ENCODE measurements at places on chromosomes 3 and 15.
A peak's percentile ranks its signal among the peaks of the same experiment; 100 is the strongest.

DNA sequence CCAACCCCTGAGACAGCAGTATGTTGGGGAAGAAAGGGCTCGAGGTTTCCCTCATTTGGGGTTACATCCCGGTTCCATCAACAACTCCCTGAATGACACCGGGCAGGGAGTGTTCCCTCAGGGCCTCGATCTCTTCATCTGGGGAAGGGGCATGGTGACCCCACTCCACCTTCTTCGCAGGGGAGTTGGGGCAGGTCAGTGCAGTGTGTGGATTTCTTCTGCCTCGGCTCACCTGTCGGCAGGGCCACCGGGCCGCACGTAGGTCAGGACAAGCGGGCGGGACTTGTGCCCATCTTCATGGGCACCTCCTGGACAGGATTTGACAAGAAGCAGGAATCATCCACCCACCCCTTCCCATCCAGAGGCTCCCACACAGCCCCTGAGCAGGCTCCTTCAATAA is 17.4 kb downstream of the GRIP2 start:
- DNase-seq, result no peak

GRCh38 chr15:70210528-70210927 is 112.8 kb upstream of the TLE3 start:
- no peak for DNase-seq

DNA sequence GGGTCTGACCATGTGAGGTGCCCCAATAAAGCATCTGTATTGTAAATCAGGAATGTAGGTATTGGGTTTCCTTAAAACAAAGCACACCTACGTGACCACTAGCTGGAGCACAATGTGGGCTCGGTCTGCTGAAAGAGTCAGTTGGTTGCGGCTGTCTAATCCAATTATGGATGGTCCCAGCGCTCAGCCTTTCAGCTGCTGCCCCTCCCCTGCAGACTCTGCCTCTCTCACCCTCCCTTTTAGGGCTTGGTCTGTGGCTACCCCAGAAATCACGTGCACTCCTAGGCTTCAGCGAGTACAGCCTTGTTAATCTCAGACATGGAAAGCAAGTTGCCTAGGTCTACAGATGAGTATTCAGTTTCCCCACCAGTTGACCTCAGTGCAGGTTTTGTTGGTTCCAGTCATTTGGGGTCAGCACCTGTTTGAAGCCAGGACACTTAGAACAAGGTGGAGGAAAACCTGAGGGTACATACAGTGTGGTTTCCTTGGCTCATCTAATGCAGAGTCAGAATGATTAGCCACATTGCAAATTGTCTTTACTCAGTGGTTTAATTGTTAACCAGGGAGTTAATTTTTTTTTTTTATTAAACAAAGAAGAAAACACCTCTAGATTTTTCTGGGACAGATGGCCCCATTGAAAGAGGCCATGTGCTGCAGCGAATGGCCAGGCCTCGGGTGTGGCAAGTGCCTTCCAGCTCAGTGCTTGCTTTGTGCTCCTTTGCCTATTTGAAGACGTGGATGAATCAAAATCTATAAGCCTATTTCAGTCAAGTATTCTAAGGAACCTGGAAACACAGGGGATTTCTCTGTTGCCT is 137.7 kb downstream of the IGF1R start:
- peak; percentile 24 for DNase-seq

DNA sequence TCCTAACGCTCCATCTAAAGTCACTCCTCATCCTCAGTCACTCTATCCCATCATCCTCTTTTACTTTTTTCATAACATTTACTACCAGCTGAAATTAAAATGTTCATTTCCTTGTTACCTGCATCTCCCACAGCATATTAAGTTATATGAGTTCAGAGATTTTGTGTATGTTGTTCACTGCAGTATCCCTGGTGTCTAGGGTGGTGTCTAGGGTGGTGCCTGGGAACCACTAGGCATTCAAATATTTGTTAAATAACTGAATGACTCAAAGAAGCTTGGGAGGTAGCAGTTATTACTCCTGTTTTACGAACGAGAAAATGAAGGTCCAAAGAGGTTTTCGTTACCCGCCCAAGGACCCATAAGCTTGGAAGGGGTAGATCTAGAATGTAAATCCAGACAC is 1.9 kb upstream of the C3orf49 start:
- no peak for DNase-seq

DNA sequence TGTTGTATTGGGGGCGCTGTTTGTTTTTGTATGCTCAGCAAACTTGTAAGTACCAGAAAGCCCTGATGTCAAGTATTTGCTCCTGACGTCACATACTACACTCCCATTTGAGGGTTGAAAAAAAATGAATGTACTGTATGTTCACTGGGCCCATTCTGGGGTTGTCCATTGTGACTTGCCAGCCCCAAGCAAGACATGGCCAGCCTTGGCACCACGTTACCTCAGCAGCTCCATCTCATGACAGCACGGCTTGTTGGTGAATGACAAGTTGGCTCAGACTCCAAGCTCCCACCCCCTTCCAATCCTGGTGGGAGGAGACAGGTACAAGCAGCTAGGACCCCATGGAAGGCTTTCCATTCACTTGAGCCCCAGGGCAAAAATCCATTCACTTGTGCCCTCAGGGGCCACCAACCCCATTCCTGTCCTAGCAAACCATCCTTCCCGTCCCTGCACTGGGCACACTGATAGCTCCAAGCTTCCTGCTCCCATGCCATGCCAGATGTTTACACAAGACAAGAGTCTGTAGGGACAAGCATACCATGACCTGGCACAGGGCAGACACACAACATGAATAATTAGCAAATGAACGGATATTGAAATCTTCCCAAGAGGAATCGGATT is 1.6 kb downstream of the PHGR1 start:
- DNase-seq, result no peak

- no peak for DNase-seq
These were observed 55.4 kb downstream of the EOMES start for GRCh38 chr3:27666708-27667107.

- no peak for DNase-seq
These were observed 13.5 kb downstream of the TARS3 start for GRCh38 chr15:101710806-101711205.

GRCh38 chr3:141050576-141051442 is at the start of gene SPSB4:
Gene SPSB4, plus strand, starts transcription at chr3:141051347. Its CDS starts 14,758 bp downstream, at chr3:141066105.
- peak; percentile 28 for DNase-seq

GRCh38 chr3:185152410-185153170 is at the start of gene C3orf70:
Gene C3orf70, minus strand, starts transcription at chr3:185153060. Its CDS starts 237 bp downstream, at chr3:185152823.
- peak; percentile 13 for DNase-seq

- no peak for DNase-seq
These were observed 74.4 kb upstream of the SCN10A start for GRCh38 chr3:38890426-38890825.

DNA sequence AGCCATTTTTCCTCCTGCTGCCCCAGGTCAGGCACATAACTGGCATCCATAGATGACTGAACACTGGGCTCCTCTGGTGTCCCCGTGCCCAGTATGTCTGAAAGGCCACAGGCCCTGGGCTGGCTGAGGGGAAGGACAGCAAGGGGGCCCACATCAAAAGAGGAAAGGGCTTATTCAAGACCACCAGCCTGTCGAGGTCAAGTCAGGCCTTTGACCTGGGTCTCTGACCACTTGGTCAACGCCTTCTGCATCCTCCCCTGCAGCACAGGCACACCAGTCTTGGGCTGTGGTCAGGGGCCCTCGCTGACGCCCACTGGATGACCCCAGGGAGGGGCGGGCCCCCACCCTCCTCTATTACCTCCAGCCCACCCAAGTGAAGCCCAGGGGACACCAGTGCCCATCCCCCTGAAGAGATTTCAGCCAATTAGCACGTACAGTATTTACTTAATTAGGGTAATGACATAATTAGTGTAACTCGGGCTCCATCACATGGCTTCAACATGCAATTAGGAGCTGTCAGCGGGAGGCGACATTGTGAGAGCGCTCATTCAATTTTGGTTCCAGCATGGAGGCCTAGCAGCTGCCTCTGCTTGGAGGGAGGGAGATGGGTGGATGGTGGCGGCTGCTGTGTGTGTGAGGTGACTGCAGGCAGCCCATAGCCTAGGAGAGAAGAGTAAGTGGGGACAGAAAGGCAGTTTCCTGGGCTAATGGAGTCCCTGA is 13.5 kb upstream of the DNAH1 start:
- DNase-seq, result no peak

DNA sequence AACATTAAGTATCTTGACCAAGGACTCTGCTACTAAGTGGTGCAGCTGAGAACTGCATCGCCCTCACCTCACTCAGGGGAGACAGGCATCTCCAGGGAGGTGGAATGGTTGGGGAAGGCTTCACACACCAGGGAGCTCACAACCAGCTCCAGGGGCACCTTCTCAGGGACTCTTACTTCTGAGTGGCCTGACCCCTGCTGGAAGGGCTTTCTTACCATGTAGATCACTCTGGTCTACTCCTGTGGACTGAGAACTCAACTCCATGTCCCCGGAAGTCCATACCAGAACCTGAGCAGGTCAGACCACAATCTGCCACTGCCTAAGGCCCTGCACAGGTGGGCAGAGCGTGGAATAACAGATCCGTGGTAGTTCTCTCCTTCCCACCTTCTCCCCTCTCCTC is 140.5 kb downstream of the TLE3 start:
- no peak for DNase-seq

GRCh38 chr3:172378439-172378838 is 69.8 kb downstream of the GHSR start:
- DNase-seq, result no peak

DNA sequence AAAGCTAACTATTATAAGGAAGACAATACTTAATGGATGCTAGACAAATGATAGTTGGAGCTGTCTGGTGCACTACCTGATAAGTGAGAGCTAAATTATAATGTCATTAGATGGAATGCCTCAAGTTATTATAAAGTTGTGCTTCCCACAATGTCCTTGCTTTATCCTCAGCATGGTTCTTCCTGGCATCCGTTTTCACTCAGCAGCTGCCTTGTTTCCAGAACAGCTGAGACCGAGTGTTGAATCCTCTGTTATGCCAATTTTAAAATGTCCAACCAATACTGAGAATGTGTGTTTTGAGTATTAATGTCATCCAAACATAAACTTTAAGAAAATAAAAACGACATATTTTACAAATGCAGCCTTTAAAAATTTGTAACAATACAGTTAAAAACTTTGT is 286.7 kb upstream of the SOX2 start:
- DNase-seq, result no peak

GRCh38 chr15:98981851-98982722 is 25.5 kb downstream of the PGPEP1L start:
- no peak for DNase-seq

DNA sequence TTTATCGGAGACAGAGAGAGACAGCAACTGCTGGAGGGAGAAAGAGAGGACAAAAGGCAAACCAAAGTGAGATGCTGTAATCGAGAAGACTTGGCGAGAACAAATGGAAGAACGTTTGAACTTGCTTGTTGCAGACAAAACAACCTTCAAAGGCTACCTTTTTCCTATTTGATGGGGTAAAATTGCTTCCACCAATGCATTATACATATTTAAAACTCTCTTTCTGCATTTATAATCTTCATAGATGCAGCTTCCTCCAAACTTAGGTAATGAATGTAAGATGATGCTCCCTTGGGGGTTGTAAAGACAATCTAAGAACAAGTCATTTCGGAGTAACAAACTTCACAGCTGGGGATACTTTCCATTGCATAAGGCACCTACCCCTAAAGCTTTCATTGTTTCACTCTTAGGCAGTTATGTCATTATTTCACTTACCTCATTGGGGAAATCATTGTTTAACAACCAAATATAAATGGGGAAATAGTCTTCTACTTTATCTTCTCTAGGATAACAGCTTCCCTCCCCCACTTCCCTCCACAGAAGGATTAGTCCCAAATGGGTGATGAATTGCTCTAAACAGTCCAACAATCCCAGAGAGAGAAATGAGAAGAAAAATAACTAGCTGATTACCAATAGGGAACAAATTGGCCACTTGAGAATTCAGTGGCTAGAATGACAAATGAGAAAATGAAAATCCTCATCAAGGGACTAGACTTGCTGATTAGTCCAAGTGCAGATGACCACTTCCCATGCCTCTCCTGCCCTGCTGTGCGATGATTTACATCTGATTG is 269.8 kb upstream of the ADAMTS9 start:
- no peak for DNase-seq

- DNase-seq, result no peak
These were observed 257.6 kb downstream of the SLC9A9 start for GRCh38 chr3:143590660-143591059.

Data from activated CD4-positive, alpha-beta T cell treated with anti-CD3 and anti-CD28 coated beads, Interleukin-2, amount 50 U/mL, for 16 hours (primary cell).